Activated T-cell treated with anti-CD3 and anti-CD28 coated beads, Interleukin-2, amount 50 U/mL, for 48 hours (primary cell): ENCODE measurements at places on chromosomes 5 and 9.

GRCh38 chr5:164784230-164784629 lies 1278.8 kb downstream of the MAT2B start:
- no peak for DNase-seq

DNA sequence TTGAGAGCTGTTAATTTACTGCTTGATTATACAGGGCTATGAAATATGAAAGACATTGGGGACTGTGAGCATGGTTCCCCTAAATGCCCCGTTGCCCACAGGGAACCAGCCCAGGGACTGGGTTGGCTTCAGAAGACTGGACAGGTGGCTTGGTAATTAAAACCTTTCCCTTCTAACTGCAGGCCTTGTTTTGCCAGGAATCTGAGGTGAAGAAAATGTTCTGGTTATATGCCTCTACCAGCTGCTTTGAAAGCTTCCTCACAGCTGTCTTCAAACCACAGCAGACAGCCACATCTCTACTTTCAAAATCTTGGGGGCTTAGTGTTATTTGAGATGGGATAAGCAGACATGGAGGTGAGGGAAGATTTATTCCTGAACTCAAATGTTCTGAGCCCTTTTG lies 153.3 kb upstream of the SPRY4 start:
- no peak for DNase-seq

GRCh38 chr9:72622186-72622585 lies 100.8 kb downstream of the TMC1 start:
- DNase-seq = no peak

DNA sequence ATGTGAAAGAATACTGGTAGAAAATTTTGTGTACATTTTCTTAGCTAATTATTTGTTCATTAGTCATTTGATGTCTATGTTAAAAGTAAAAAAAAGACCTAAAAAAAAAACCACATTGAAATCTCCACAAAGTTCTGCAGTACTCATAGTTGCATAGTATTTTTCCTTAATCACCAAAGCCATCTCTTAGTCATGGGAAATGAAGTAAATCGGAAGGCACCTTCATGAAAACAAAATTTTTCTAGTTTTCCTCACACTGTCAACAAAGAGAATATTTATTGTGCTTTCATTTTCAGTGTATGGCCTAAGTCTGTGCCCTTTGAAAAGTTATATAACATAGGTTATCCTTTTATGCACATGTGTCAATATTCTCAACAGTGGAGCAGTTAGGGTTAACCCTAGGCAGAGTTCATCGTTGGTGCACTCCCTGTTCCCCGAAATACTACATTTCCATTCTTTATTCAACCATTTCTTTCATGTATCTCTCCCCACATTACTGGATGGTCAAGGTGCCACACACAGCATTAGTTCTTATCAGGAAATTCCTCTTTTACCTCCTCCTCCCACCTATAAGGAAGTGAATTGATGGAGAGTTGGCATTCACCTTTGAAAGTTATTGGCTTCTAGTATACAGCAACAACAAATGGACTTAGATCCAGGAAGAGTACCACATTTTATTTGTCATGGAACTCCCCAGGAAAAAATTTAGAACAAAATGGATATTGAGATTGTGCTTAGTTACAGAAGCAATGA lies 93.1 kb downstream of the NUDT12 start:
- no peak for DNase-seq

DNA sequence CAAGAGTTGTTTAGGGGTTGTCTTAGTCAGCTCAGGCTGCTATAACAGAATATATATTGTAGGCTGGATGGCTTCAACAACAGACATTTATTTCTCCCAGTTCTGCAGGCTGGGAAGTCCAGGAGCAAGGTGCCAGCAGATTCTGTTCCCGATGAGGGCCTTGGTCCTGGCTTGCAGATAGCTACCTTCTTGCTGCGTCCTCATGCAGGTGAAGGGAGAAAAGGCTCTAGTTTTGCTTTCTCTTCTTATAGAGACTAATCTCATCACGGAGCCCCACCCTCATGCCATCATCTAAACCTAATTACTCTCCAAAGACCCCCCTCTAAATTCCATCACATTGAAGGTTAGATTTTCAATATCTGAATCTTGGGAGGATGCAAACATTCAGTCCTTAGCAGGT lies 246.0 kb upstream of the ANKRD55 start:
- no peak for DNase-seq

GRCh38 chr5:88509403-88509802 lies 240.8 kb upstream of the TMEM161B start:
- DNase-seq = no peak
